Renal pelvis (tissue), 12 donors: ENCODE measurements at places on chromosomes 3 and 15. TPM values are rescaled to one million over a fixed set of nuclear protein-coding genes. Genes with fewer than 3 reads are reported as not detected.

- no peak for DNase-seq
These were observed 33.2 kb downstream of the PML start for GRCh38 chr15:74027688-74028087.

DNA sequence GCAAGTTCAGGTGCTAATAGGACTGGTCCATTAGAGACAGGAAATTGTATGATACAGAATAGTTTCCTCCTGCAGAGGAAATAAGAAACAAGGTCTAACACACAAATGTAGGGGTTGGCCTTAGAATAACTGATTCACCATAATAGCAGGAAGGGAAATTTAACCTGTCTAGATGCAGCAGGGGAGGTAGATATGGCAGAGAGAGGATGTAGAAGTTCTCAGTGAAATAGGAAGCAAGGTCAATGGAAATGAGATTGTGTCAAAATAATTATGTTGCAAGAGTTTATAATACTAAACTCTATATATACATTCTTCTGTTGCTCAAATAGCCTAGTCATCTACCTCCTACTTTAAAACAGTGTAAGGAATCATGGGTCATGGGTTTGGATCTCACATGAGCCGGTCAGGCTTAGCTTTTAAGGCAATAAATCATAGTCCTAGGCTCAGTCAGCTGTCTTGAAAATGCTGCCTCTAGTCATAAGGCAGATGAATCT is 17.0 kb downstream of the BCL2A1 start:
- no peak for DNase-seq

KBTBD8 gene
- polyA plus RNA-seq, result 1.5 TPM

GRCh38 chr3:172464306-172464705 is 16.1 kb upstream of the GHSR start:
- DNase-seq, result no peak
